ENCODE measurements at places on chromosomes 11 and 22.

- DNase-seq = peak; percentile 45
Measured at GRCh38 chr22:39362271-39362670, 12.5 kb downstream of the SYNGR1 start.

DNA sequence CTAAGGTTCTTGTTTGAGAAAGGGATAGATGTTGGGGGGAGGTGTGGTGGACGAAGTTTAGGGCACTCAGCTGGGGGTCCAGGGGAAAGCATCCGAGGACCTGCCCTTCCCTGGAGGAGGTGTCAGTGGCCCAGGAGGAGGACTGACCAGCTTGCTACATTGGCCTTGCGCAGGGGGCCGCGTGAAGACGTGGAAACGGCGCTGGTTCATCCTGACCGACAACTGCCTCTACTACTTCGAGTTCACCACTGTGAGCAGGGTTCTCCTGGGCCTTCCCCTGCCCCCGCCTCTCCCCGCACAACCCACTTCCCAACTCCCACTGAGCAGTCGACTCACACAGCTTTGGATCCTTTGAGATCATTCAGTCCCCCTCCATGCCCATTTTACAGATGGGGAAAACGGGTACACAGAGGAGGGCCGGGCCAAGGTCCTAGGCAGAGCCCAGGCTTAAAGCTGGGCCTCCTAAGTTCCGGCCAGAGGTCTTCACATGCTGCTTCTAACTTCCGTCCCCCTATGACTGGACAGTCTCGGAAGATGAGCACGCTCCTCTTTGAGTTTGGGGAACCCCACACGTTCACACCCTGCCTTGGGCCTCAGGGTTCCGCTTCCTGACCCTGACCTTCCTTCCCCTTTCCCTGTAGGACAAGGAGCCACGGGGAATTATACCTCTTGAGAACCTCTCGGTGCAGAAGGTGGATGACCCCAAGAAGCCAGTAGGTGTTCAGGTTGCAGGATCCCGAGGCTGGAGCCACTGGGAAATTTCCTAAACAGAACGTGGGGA, 28.7 kb downstream of the CYTH4 start:
- DNase-seq = no peak

DNA sequence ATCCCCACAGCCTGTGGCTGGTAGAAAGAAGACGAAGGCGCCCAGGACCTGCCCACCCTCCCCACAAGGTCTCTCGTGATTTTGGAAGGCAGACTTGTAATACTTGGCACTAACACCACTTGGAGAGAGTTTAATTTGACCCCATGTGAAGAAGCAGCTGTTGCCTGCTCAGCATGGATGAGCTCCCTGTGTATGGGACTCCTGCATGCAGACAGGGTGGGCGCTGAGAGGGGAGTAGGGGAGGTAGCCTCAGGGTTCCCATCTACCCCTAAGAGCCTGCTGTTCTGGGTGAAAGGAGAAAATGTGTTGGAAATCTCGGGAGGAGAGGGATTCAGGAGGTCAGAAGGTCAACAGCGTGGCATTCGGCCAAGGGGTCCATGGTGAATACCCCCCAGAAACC, 625.9 kb downstream of the TBC1D22A start:
- DNase-seq = no peak

GRCh38 chr22:35559354-35560005, 18.8 kb downstream of the RASD2 start:
- peak; percentile 39 for DNase-seq

DNA sequence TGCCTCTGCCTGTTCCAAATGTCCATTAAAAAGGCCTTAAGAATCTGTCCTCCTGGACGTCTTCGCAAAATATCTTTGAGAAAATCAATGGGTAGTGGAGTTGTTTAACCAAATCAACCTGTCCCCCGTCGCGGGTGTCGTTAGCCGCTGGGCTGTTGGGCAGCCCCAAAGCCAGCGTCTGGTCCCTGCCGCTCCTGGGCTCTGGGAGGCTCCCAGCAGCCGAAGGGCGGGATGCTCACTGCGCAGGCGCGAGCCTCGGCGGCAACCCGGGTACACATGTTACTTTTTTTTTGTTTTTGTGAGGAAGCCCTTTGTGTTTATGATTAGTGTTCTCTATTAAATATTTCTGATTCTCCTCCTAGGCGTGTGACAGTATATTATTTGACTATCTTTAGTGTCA, 12.6 kb downstream of the MMP10 start:
- DNase-seq = no peak

GRCh38 chr22:29988719-29989118, 91.5 kb upstream of the HORMAD2 start:
- DNase-seq = no peak

- DNase-seq = no peak
Measured at GRCh38 chr11:129814244-129815014, 1.2 kb upstream of the TMEM45B start.

DNA sequence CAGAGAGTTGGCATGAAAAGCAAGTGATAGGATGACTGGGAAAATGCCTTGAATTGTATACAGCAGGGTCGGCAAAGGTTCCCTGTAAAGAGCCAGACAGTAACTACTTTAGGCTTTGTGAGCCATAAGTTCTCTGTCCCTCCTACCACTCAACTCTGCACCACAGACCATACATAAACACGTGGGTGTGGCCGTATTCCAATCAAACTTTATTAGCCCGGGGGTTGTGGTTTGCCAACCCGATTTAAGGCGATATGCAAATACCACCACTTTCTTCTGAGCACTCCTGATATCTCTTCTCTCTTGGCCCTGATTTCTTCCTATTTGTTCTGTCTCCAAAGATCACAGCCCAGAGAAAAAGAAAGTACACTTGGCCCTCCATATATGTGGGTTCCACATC, 87.5 kb downstream of the MN1 start:
- DNase-seq = no peak

DNA sequence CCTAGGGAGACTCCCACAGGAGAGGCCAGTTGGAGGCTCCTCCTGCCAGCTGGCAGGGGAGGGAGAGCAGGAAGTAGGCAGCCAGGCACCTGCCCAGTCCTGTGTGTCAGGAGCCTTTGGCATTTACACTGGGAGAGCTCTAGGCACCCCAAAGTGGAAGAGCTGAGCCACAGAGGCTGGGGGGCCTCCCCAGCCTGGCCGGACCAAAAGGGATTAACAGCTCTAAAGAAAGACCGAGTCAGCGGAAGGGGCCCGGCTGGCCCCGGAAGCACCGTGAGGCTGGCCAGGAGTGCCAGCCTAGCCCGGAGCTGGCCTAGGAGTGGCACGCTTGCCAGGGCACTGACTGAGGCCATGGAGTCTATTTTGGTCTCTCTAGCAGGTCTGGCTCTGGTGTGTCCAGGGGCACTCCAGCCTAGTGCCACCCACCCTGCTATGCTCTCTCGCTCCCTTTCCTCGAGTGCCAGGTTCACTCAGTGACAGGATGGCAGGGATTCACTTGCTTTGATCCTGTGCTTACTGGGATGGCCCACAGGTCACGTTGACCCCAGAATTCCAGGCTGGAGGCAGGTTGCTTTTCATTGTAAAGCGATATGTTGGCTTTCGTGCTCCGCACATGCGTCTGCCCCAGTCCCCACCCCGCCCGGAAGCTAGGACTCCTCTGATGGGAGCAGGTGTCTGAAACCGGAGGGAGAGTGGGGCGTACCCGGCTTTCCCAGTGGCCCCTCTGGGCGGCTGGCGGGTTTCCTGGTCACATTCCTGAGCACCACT, 3.3 kb upstream of the KMT5B start:
- no peak for DNase-seq

- DNase-seq = no peak
Measured at GRCh38 chr11:2647167-2647566, 52.6 kb downstream of the KCNQ1OT1 start.

- DNase-seq = peak; percentile 84
Measured at GRCh38 chr22:23036684-23037428, 33.5 kb upstream of the GNAZ start.

DNA sequence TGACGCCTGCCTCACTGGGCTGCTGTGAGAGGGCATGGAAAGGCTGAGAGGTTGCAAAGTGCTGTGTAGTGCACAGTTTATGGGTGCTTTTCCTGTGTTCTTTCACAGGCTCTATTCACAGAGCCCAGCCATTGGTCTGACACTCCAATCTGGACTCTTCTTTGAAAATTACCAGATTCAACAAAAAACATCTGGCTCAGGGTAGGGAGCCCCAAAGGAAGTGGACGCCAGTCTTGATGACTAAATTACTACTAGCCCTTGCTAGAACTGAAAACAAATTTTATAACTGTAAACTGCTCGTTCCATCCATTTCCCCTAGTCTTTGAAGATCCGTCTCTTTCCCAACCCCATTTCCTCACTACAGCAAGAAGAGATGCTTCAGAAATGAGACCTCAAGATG, 178.6 kb downstream of the TENM4 start:
- DNase-seq = no peak

- DNase-seq = no peak
Measured at GRCh38 chr22:47811971-47812370, 1049.5 kb downstream of the TBC1D22A start.

DNA sequence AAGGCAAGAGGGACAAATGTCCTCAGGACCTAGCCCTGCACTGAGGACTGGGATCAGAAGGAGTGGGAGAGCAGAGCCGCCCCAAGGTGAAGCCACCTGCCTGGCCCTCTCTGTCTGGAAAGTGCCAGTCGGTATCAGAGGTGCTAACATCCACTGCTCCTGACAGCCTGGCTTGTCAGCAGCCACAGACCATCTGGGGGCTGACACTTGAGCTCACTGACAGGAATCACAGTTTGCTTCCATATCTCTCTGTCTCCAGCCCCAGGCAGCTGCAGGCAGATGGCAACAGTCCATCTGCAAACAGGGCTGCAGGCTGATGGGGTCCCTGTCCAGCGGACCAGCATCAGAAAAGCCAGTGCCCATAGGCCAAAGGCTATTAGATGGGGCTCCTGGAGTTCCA, 5.5 kb downstream of the OPCML start:
- no peak for DNase-seq

DNA sequence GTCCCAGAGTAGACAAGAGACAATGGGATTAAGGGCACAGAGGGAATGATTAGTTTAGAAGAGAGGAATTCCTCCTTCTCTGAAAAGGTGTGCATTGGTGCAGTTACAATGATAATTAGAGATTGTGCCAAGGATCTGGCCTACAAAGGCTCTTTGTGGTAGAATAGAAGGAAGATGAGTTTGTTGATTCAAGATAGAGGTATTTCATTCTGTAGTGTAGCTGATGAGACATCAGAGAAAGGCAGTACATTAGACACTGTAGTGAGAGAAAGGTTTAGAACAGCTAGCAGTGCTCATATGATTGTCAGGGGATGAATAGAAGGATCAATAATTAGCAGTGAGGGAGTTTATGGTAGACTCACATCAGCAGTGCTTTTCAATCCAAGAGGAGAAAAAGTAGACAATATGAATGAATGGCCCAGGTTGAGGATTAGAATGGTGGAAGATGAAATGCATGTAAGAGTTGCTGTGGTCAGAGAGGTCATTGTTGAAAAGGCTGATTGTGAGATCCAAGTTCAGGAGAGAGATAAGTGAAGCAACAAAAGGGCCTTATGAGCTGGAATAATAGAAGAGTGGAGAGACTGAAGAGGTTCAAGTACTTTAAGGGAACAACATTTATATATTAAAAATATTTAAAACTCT, 28.9 kb downstream of the SIK2 start:
- peak; percentile 22 for DNase-seq

DNA sequence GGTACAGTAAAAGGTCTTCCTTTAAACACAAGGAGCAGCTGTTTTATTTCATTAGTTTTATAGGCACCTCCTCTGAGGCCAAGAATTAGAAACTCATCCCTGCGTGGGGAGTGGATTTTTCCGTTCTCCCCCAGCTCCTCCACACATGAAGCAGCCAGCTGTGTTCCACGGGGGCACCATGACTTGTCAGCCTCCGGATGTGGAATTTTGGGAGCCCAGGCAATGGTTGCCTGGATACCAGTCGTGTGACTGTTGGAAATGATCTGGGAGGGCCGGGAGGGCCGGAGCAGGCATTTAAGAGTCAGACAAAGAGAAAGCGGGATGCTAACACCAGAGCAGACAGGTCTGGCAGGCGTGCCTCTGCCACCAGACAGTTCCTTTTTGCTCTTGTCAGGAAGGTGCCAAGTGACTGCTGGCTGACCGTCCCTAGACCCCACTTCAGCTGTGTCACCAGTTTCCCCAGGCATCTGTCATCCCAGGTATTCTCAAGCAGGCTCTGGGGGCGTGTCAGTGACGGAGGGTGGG, 15.9 kb upstream of the CDC42EP2 start:
- DNase-seq = no peak

GRCh38 chr22:40410272-40410671, 39.9 kb downstream of the SGSM3 start:
- peak; percentile 80 for DNase-seq

DNA sequence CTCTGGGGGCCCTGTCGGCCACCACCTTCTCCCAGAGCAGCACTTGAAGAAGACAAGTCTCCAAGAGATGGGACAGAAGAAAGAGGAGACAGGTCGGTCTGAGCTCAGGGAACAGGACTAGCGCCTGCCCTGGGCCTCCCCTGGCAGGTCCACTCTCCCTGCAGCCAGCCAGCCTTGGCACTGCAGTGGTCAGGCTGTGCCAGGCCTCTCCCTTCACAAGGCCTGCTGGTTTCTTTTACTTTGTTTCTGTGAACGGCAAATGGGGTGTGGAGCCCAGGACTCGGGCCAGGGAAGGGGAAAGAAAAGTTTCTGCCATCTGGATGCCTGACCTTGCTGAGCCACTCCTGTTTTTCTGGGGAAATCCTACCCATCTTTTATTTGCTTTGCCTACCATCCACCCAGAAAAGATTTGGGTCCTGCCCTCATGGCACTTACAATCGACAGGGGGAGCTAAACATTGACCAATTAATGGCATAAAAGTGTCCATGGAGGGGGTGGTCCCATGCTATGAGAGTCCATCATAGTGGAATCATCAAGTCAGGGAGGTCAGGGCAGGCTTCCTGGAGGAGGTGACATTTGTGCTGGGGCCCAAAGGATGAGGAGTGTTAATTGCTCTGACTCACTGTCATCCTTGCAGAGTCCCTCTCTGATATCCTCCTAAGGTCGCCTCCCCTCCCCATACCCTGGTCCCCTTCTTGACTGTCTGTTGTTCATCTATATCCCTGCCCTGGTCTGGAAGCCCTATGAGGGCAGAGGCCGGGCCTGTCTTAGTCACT, 65.2 kb downstream of the NFAM1 start:
- no peak for DNase-seq

DNA sequence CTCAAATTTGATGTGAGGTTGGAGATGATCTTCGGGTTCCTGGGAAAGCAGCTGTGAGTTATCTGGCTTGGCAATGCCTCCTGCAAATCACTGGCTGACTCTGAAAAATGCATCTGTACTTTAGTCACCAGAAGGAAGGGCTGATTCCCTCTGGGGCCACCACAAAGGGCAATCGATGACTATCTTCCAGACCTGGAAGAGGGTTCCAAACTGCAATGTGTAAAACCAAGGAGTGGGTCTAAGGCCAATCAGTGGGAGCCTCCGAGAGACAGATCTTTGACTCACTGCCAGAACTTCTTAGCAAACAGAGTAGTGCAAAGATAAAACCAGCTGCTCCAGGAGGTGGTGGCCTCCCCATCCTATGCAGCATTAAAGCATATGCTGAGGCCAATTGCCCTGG, 29.1 kb upstream of the PAK1 start:
- peak; percentile 56 for DNase-seq

Measured in EL (cell line).